ENCODE measurements at places on chromosomes 4 and X. TPM values are rescaled to one million over a fixed set of nuclear protein-coding genes. Genes with fewer than 3 reads are reported as not detected.

The SPP1 gene
- not detected for total RNA-seq

The CSAG1 gene
- not detected for total RNA-seq

The PHEX gene
- total RNA-seq = 0.44 TPM

The IL3RA gene
- 28.9 TPM for total RNA-seq

The RHOXF1 gene
- not detected for total RNA-seq

The CABS1 gene
- not detected for total RNA-seq

The VCX3B gene
- total RNA-seq = not detected

The CTAG1A gene
- total RNA-seq = not detected

The GRPR gene
- 0.28 TPM for total RNA-seq

The NPY1R gene
- not detected for total RNA-seq

The PCDH19 gene
- 4.3 TPM for total RNA-seq

The CT45A10 gene
- total RNA-seq = not detected

The CLDN34 gene
- 0.46 TPM for total RNA-seq

The C4orf33 gene
- 9.4 TPM for total RNA-seq

The REPS2 gene
- total RNA-seq = 2.6 TPM

The TRO gene
- total RNA-seq = 13.6 TPM

The TEX13D gene
- not detected for total RNA-seq

The CSN2 gene
- total RNA-seq = not detected

The ADH1A gene
- not detected for total RNA-seq

The OTC gene
- not detected for total RNA-seq

The CT45A3 gene
- not detected for total RNA-seq

The KCNIP4 gene
- total RNA-seq = not detected

The NPY2R gene
- not detected for total RNA-seq

The PCSK1N gene
- not detected for total RNA-seq

The TLR3 gene
- 5.2 TPM for total RNA-seq

The ZXDA gene
- 5.4 TPM for total RNA-seq

The AKAP17A gene
- total RNA-seq = 45.5 TPM

The CXCL6 gene
- total RNA-seq = 0.25 TPM

The PPEF2 gene
- not detected for total RNA-seq

The CDKL5 gene
- total RNA-seq = 4.2 TPM

The LPAR4 gene
- total RNA-seq = 0.49 TPM

The FABP2 gene
- total RNA-seq = not detected

The IL21 gene
- not detected for total RNA-seq

The H2BW2 gene
- not detected for total RNA-seq

The STPG2 gene
- not detected for total RNA-seq

The ITM2A gene
- 3.9 TPM for total RNA-seq

The GCNA gene
- total RNA-seq = 2.3 TPM

The PLXNB3 gene
- 31.4 TPM for total RNA-seq

The CDS1 gene
- not detected for total RNA-seq

The TRIM60 gene
- total RNA-seq = not detected

The TBC1D9 gene
- total RNA-seq = 43.4 TPM
